NCI-H1105 (cell line): ENCODE measurements at places on chromosomes 1 and 21.

DNA sequence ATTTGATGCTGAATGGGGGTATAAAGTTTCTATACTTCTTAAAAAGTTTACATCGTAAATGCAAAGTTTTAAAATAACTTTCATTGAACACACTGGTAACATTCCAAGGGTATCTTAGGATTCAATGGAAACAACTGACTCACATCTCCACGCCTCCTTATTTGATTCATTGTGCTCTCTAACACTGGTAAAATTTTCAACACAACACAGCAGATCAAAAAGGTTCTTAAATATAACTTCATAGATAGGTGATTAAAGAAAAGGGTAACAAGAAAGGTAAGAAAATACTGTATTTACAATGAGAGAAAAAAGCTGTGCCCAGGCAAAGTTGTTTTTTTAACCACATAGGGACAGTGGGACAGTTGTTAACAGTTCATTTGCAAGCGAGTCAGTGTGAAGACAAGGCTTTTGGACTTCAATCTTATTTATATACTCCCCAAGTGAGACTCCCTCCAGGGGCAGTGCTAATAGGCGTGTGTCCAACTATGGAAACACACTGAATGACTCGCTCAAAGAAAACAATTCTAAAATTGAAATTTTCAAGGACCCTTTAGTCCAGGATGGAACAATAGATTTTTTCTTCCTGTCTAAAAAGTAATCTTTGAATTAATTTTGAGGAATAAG lies 140.5 kb downstream of the TIAM1 start:
- no peak for DNase-seq

- DNase-seq, result no peak
Measured at GRCh38 chr1:172482044-172482443, 38.2 kb upstream of the PIGC start.

GRCh38 chr1:61050541-61051442 lies 31.6 kb upstream of the NFIA start:
- peak; percentile 65 for DNase-seq

DNA sequence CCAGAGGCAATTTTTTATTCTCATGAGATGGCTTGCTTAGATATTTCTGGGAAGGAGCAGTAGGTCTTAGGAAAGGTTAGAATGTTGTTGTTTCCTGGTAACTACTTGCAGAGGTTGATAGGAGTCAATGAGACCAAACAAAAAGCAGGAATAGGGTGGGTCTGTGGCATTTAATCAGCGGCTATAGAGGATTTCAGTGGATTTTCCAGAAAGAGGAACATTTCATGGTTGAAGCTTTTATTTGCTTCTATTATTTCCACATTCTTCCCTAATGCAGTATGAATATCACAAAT lies 111.3 kb upstream of the PALMD start:
- DNase-seq, result no peak

DNA sequence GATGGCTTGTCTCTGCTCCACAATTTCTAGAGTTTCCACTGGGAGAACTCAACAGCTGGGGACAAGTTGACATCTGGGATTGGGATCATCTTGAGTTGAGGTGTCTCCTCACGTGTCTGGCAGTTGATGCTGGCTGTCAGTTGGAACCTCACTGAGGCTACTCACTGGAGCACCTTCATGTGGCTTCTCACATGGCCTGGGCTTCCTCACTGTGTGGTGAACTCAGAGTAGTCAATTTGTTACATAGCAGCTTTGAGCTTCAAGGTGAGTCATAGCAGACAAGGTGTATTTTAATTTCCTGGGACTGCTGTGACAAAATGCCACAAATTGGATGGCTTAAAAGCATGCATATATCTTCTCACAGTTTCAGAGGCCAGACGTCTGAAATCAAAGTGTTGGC lies 44.0 kb downstream of the NTNG1 start:
- DNase-seq, result no peak

GRCh38 chr1:151988405-151988923 lies 5.2 kb downstream of the S100A10 start:
- DNase-seq, result no peak

- no peak for DNase-seq
Measured at GRCh38 chr21:39180429-39181019, 2.7 kb downstream of the PSMG1 start.

DNA sequence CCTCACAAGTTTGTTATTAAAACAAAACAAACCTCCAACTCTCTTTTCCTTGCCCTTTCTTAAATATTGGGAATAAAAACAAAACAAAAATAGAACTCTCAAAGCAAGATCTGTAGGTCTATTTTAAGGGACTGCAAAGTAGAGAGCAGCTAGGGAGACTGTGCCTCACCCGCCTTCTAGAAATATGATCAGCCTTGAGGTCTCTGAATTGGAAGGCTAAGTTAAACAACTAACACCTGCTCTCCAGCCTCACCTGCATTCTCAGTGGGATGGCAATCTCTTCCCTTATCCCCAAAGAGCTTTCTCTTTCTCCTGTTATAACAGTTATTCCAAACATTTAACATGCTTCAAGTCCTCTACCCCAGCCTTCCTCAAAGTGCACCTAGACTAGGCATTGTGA lies 75.5 kb upstream of the TNR start:
- DNase-seq, result no peak

GRCh38 chr1:36628804-36629203 lies 146.1 kb upstream of the CSF3R start:
- no peak for DNase-seq

DNA sequence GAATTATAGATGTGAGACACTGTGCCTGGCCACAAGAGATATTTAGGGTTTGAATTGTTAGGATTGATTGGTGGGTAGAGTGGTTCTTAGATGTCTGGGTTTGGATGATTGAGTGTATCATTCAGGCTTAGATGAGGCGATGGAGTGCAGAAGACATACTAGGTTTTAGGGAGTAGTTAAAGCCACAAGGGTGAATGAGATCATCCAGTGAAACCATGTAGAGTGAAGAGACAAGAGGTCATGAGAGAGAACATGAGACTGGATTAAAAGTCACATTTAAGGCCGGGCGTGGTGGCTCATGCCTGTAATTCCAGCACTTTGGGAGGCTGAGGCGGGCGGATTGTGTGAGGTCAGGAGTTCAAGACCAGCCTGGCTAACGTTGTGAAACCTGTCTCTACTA lies 37.2 kb downstream of the ZFYVE9 start:
- DNase-seq, result no peak

- DNase-seq, result peak; percentile 58
Measured at GRCh38 chr1:79388694-79389361, 382.3 kb upstream of the ADGRL4 start.

GRCh38 chr1:117732065-117732797 lies 126.4 kb downstream of the TENT5C start:
- no peak for DNase-seq

DNA sequence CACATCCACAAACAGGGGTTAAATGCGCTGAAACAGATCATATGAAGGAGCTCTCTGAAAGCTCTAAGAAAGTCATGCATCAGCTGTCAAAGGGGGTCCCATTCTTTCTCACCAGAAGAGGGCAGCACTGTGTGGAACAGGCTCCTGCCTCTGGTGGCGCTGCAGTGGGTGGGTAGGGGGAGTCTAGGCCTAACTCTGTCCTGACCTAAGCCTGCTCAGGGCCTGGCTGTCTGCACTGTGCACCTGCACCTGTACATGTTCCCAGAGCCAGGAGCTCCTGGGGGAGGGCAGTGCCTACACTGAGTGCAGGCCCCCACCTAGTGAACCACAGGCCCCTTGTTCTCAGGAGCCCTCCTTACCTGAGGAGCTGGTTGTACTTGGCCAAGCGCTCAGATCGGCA lies 16.0 kb downstream of the ENO1 start:
- DNase-seq, result no peak

DNA sequence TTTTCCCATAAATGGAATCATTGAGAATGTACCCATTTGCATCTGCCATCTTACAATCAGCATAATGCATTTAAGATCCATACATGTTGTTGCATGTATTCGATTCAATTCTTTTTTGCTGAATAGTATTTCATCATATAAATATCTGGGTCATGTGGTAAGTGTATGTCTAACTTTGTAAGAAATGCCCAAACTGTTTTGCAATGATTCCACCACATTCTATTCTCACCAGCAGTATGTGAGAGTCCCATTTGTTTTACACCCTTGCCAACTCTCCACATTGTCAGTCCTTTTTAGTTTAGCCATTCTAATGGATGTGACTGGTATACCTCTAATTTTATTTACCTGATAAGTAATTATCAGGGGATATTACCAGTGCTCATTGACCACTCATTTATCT lies 115.8 kb upstream of the PBX1 start:
- DNase-seq, result no peak

- no peak for DNase-seq
Measured at GRCh38 chr1:33823830-33824229, 40.0 kb upstream of the HMGB4 start.

- DNase-seq, result no peak
Measured at GRCh38 chr1:201945157-201945556, 1.2 kb downstream of the LMOD1 start.

DNA sequence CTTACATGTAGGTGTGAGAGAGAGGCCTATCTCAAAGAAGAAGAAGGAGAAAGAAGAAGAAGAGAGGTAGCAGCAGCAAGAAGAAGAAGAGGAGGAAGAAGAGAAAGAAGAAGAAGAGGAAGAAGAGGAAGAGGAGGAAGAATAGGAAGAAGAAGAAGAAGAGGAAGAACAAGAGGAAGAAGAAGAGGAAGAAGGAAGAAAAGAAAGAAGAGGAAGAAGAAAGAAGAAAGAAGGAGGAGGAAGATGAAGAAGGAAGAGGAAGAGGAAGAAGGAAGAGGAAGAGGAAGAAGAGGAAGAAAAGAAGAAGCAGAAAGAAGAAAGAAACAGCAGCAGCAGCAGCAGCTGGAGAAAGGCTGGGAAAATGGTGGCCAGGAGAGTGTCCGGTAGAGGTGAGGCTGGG lies 10.3 kb upstream of the AZIN2 start:
- no peak for DNase-seq

GRCh38 chr21:44870748-44871495 lies 2.6 kb downstream of the PTTG1IP start:
- no peak for DNase-seq

- DNase-seq, result no peak
Measured at GRCh38 chr1:154935749-154936554, 567 bp downstream of the PMVK start.
